GM20000 (cell line): ENCODE measurements at places on chromosomes 5 and 9.

DNA sequence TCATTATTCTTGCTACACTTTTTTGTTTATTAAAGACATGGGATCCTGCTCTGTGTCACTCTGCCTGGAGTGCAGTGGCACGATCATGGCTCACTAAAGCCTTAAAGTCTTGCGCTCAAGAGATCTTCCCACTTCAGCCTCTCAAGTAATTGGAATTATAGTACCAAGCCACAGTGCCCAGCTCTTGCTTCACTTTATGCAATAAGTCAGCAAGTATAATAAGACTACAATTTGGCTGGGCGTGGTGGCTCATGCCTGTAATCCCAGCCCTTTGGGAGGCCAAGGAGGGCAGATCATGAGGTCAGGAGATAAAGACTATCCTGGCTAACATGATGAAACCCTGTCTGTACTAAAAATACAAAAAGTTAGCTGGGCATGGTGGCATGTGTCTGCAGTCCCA, 5.9 kb downstream of the C9orf153 start:
- no peak for DNase-seq

DNA sequence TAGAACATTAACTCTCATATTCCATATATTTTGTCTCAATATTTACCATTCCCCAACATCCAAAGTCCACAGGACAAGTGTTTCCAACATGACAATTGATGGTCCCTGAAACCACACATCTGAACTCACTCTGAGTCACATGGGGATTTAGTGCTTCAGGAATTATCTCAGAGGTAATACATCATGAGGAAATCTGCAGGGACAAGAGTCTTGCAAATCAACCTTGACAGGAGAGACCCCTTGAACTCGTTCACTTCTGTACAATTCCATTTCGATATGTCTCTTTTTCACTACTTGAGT, 119.7 kb upstream of the ABCA1 start:
- DNase-seq: no peak

DNA sequence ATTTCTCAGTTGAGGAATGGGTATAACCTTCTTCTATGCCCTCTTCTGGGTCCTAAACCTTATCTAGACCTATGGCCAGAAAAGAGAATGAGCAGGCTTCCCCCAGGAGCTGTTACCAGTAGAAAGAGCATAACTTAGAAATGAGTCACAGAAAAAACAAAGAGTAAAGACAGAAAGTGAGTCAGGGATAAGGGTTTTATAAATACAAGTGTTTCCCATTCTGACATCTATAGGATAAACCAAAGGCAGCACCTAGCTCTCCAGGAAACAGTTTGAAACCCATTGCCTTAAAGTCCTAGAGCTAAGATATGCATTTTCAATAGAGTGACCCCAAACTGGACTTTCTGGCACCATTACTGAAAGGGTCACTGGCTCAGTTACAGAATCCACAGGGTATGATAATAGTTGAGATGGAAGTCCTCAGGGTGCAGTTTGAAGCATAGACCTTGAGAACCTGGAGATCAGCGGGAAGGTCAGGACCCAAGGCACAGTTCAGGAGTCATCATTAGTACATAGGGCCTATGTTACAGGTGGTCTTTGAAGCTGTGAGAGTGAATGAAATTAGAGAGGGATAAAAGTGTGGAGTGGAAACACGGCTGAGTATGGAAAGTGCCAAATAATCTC, 42.7 kb upstream of the LIFR start:
- no peak for DNase-seq

- no peak for DNase-seq
Observed at GRCh38 chr5:141084487-141084989, 9.9 kb upstream of the PCDHB2 start.

- no peak for DNase-seq
Observed at GRCh38 chr9:127423476-127423933, 677 bp upstream of the ZNF79 start.

DNA sequence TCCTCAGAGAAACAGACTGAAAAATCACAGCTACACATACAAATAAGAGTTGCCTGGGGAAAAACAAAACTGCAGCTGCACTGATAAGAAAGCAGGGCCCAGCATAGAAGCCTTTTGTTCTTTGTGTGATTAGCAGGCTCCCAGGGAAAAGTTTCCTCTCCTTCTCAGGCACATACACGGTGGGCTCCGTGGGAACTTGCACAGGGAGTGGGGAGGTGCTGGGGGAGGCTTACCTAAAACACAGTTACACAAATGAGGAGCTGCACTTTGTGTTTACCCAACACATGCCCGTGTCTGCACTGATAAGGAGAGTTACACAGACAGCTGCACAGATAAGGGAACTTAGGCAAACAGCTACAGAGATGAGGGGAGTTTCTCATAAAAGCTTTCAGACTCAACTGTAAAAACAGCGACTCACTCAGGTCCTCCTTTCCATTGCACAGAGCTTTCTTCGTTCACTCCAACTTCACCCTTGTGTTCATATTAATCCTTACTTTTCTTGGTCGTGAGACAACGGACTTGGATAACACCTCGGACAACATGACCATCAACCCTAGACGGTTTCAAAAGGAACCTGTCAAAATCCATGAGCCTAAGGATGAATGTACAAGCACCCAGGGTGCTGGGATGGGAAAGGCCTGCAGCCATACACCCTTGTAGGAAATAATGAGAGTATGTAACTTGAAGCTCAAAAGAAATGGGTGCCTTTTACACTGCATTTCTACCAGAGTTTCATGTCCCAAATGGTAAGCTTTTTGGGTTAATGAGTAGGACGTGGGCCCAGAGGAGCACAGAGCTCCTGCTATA, 50.8 kb downstream of the SERINC5 start:
- DNase-seq: no peak

DNA sequence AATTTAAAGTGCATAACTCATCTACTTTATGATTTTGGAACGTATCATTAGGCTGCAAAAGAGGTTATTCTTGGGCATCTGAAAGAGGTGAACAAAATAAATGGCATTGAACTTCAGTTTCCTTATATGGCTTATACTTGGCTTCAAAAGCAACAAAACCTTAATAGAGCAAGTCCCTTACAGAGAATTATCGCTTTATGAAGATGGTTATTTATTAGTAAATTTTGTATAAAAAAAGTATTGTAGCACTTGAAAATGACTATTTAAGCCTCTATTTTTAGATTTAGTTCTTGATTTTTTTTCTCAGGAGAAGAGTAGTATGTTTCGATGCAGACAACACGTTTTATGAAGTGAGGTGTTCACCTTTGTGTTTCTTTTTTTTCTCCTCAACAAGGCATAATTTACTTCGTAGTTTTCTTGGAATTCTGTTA, 2.0 kb downstream of the ERBIN start:
- no peak for DNase-seq

DNA sequence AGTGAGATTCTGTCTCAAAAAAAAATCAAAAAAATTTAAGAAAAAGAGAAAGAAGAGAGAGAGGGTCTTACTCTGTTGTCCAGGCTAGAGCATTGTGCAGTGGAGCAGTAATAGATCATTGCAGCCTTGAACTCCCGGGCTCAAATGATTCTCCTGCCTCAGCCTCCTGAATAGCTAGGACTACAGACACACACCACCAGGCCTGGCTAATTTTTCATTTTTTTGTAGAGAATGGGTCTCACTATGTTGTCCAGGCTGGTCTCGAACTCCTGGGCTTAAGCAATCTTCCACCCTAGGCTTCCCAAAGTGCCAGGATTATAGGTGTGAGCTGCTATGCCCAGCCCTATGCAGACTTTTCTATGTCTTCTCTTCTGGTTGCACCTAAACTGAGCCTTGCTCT, 25.0 kb downstream of the RRAGA start:
- DNase-seq: no peak

GRCh38 chr9:132350861-132351315, 3.9 kb downstream of the SETX start:
- peak; percentile 74 for DNase-seq

- no peak for DNase-seq
Observed at GRCh38 chr5:1963358-1963757, 80.6 kb upstream of the IRX4 start.

DNA sequence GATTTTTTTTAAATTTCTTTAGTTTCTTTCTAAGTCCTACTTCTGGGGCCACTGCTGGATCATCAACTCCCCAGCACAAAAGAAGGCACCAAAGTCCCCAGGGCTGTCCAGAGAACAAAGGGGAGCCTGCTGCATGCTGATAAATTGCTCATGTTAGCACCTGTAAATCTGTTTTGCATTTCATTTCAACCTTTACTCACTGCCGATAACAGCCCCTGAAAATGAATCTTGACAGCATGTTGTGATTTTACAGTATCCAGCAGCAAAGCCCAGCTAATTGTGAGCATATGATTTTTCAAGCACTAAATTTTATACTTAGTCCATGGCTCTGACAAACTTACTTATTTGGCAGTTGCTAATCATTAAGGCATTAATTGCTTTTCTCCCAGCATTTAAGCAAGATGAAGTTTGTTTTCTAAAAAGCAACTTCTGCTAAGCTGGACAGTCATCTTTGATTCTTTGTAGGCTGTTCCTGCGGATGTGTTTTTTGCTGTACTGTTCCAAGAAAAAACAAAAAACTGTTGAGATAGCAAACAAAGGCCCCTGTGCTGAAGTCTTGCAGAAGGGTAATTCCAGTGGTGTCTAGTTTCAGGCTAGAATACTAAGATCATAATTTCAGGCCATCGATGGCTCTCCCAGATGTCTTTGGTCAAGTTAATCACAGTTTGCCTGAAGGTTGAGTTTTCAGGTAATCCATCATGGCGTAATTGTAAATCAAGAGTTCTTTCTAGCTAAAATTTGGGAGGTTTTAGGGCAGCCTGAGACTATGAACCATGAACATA, 73.1 kb upstream of the GAS1 start:
- DNase-seq: no peak
